ENCODE measurements at places on chromosomes 12 and 14.

DNA sequence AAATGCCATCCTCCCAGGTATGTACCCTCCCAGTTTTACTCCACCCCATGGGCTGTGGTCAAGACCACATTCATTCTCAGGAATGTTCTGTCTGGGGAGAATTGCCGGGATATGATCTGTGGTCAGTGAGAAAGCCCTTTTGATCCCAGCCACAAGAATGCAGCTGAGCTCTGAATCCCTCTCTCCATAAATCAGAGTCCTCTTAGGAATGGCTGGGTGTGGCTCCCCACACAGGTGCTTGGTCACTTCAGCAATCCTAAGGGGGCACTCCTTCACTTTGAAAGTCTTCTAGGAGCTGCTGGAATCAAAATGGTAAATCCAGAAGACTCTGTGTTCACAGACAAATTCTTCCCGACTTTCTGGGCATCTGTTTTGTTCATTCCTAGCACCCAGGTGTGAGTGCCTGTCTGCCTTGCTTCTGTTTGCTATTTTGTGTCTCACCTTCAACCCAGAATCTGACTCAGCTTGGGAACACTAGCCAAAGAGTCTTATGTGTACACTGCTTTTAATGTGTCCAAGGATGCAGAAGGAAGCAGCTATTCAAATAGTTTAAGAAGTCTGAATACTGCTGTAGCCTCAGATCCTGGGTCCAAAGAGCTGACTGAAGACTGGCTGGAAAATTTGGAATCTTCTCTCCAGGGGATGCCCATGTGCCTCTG, 144.6 kb upstream of the CDKN3 start:
- H3K36me3 ChIP-seq = no peaks in the 10 kb centered on the region
- no peak overlapping the region for H3K4me3 ChIP-seq
- no peaks in the 10 kb centered on the region for H3K4me1 ChIP-seq
- no peak overlapping the region for H3K27ac ChIP-seq
- peaks cover 9% of the 10 kb centered on the region for H3K27me3 ChIP-seq

DNA sequence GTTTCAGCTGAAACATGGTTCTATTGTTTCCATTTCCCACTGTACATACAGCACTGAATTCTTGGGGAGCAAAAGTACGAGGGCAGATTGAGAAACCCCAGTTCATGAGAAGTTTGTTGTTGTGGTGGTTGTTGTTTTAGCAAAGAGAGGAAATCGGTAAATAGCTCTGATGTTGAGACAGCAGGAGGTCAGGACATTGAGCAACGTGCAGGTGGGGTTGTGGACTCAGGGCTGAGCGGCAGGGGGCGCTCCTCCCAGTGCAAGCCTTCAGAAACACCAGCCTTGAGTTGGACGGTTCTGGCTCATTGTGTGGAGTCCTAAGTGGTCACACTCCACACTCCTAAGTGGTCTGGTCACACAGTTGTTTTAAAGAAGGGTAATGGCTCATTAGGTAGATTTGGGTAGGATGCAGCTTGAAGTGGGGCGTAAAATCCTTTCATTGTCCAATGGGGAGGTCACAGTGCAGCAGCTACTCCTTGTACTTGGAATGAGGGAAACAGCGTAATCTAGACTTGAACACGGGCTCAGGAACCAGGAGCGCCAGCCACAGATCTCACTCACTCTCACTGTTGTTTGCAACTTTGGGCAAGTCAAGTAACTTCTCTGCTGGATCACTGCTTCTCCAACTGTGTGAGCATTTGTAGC, 14.5 kb upstream of the PWP1 start:
- DNase-seq = no peak
- no peaks in the 10 kb centered on the region for H3K4me1 ChIP-seq
- H3K27me3 ChIP-seq = peaks cover 40% of the 10 kb centered on the region
- no peaks in the 10 kb centered on the region for H3K36me3 ChIP-seq
- H3K27ac ChIP-seq = no peak overlapping the region

DNA sequence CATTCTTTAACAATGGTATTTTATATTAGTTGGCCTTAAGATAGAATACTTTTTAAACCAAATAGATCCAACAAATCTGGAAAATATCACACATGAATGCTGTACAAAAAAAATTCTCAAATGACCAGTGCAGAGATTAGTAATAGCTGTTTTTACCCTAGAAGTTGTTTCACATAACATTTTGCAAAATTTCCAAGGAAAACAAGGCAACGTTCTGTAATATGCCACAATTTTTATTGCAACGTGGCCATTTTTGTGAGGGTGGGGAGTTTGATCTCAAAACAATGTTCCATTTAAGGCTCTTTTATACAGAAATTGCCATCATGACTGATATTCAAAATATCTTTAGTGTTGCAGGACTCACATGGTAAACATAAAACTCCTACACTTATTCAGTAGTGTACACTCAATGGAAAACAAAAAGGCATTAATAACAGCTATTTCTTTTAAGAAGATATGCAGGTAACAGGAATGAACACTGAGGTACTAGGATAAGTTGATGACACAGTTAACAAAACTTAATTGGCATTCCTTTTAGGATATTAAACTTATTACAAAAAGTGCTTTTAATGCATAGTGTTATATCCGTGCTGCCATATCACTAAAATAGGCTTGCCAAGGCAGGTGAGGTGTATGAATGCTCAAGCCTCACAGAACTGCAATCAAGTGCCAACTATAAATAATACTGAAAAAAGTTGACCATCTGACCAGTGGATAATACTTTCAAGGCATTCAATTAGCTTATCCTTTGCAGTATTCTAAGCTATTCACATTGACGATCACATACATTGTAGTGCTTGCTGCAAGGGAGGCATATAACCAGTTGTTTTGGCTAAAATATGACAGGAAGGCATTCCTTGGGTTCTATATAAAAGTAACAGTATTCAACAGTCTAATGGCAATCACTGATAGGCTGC, 2.3 kb downstream of the CFL2 start:
- peaks cover 11% of the 10 kb centered on the region for H3K4me1 ChIP-seq
- peak overlapping the region; percentile 82 for H3K4me3 ChIP-seq
- peaks cover 17% of the 10 kb centered on the region for H3K36me3 ChIP-seq
- H3K27me3 ChIP-seq = no peaks in the 10 kb centered on the region
- H3K27ac ChIP-seq = no peak overlapping the region
- no peak for DNase-seq

- H3K36me3 ChIP-seq = no peaks in the 10 kb centered on the region
- H3K4me3 ChIP-seq = no peak overlapping the region
- H3K27me3 ChIP-seq = no peaks in the 10 kb centered on the region
- H3K27ac ChIP-seq = no peak overlapping the region
Measured at GRCh38 chr14:93110856-93111419, 4.8 kb downstream of the ITPK1 start.

DNA sequence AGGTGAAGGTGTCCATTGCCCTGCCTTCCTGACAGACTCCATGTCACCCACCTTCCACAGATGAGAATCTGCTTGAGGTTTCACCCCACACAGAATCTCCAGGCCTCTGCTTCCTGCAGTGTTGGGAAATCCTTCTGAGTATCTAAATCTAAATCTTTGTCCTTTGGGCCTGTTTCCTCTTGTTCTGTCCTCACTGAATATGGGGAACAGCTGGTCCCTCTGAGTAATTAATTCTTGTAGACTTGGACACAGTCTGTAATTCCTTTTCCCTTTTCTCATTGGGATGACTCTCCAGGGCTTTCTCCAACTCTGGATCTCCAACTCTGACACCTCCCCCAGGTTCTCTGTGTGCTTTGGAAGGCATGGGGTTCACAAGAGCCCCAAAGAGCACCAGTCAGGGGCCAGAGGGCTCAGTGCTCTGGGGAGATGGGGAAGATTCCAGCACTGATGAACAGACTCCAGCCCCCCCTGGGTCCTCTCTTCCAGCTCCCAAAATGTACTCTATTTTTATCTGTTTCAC, 2.3 kb upstream of the ACVRL1 start:
- peaks cover 56% of the 10 kb centered on the region for H3K4me1 ChIP-seq
- DNase-seq = no peak
- peak overlapping the region; percentile 96 for H3K27ac ChIP-seq
- peaks cover 11% of the 10 kb centered on the region for H3K27me3 ChIP-seq
- peak overlapping the region; percentile 78 for H3K4me3 ChIP-seq

GRCh38 chr14:48537600-48537999, 862.2 kb upstream of the MDGA2 start:
- no peaks in the 10 kb centered on the region for H3K36me3 ChIP-seq
- no peak overlapping the region for H3K4me3 ChIP-seq
- DNase-seq = no peak
- no peaks in the 10 kb centered on the region for H3K27me3 ChIP-seq

- H3K27me3 ChIP-seq = no peaks in the 10 kb centered on the region
- H3K4me3 ChIP-seq = no peak overlapping the region
- no peaks in the 10 kb centered on the region for H3K4me1 ChIP-seq
- peak; percentile 22 for DNase-seq
- no peak overlapping the region for H3K27ac ChIP-seq
Measured at GRCh38 chr12:26251600-26251999, 56.2 kb downstream of the SSPN start.

DNA sequence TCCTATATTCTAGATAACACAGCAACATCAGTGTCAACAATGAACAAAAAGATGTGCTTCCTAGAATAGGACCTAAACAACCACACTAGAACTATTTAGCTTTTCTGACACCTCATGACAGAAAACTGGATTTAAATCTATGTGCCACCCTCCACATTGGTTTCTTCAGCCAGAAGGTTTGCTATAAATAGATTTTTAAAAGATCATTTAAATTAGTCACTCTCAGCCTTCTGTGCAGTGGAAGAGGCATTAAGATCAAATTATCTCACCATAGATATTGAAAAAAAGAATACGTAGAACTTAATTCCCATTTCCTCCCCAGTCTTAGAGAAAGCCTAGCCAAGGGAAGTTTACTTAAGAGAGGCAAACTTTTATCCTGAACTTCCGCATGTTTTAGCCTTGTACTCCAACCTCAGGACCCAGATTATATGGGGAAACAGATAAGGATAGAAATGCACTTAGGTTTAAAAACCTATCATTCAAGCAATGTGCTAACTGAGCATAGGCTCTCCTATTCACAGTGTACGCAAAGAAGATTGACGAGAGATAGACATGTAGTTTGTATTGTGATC, 59.6 kb downstream of the NELL2 start:
- H3K36me3 ChIP-seq = no peaks in the 10 kb centered on the region
- no peaks in the 10 kb centered on the region for H3K4me1 ChIP-seq
- H3K27me3 ChIP-seq = no peaks in the 10 kb centered on the region
- no peak overlapping the region for H3K4me3 ChIP-seq

DNA sequence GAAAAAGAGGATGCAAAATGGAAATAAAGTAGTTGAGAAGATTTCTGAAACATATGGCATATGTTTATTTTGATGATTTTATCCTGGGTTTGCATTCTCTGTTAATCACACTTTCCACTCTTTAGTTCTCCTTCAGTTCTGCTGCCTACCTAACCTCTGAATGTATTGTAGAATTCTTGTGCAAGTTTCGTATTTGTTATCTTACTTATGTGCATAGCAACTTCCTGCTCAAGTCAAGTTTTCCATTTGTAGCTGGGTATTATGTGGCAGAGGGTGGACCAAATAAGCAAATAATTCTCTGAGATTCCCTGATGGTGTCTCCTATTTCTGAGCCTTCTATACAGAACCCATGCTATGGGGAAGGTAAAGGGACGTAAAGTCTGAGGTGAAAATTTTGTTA, 381.6 kb downstream of the FOXG1 start:
- H3K27ac ChIP-seq = no peak overlapping the region
- H3K4me1 ChIP-seq = no peaks in the 10 kb centered on the region
- H3K27me3 ChIP-seq = no peaks in the 10 kb centered on the region
- no peak for DNase-seq
- H3K4me3 ChIP-seq = no peak overlapping the region

- H3K36me3 ChIP-seq = no peaks in the 10 kb centered on the region
- no peaks in the 10 kb centered on the region for H3K27me3 ChIP-seq
- no peak overlapping the region for H3K27ac ChIP-seq
- H3K4me3 ChIP-seq = no peak overlapping the region
Measured at GRCh38 chr14:38420048-38420447, 164.2 kb upstream of the CLEC14A start.

GRCh38 chr12:45232756-45233372, 17.0 kb downstream of the ANO6 start:
- DNase-seq = no peak
- H3K4me1 ChIP-seq = peaks cover 54% of the 10 kb centered on the region
- H3K4me3 ChIP-seq = no peak overlapping the region
- H3K27me3 ChIP-seq = no peaks in the 10 kb centered on the region

- peaks cover 12% of the 10 kb centered on the region for H3K36me3 ChIP-seq
Measured at GRCh38 chr12:119803381-119803791, 73.7 kb downstream of the CIT start.

GRCh38 chr12:11705010-11705409, 55.5 kb downstream of the ETV6 start:
- no peaks in the 10 kb centered on the region for H3K27me3 ChIP-seq
- H3K4me1 ChIP-seq = peaks cover 68% of the 10 kb centered on the region
- H3K36me3 ChIP-seq = no peaks in the 10 kb centered on the region
- no peak overlapping the region for H3K27ac ChIP-seq
- H3K4me3 ChIP-seq = no peak overlapping the region

DNA sequence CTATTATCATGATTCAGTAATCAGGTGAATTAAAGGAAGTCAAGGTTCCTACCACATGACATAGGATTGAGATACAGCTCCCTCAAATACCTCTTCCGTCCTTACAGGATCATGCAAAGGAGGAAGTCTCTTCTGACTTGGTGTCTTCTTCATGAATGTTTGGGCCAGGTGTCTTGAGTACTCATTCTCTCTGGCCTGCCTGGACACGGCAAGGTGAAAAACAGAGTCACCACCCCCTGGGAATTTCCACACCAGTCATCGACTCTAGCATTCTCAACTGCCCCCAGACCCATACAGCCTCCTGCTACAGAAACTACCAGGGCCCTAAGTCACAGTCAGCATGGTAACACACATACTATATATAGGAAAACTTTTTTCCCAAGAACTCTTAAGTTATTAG, 44.9 kb upstream of the LTBP2 start:
- H3K4me1 ChIP-seq = no peaks in the 10 kb centered on the region
- no peak overlapping the region for H3K27ac ChIP-seq
- H3K27me3 ChIP-seq = no peaks in the 10 kb centered on the region
- no peak overlapping the region for H3K4me3 ChIP-seq
- peaks cover 51% of the 10 kb centered on the region for H3K36me3 ChIP-seq
- DNase-seq = no peak

- H3K27me3 ChIP-seq = no peaks in the 10 kb centered on the region
- peaks cover 32% of the 10 kb centered on the region for H3K4me1 ChIP-seq
- DNase-seq = no peak
- no peaks in the 10 kb centered on the region for H3K36me3 ChIP-seq
Measured at GRCh38 chr12:14564336-14564959, 3.2 kb downstream of the PLBD1 start.

All from heart right ventricle (tissue), 16 donors.